ENCODE measurements at places on chromosomes 3 and 15.

GRCh38 chr3:43423142-43423541, 136.8 kb downstream of the SNRK start:
- no peak for DNase-seq

- DNase-seq = no peak
Measured at GRCh38 chr3:5675319-5675718, 487.8 kb downstream of the EDEM1 start.

GRCh38 chr3:109608574-109608973, 271.2 kb upstream of the DPPA4 start:
- DNase-seq = no peak

GRCh38 chr3:61415201-61415600, 146.2 kb upstream of the PTPRG start:
- DNase-seq = no peak

DNA sequence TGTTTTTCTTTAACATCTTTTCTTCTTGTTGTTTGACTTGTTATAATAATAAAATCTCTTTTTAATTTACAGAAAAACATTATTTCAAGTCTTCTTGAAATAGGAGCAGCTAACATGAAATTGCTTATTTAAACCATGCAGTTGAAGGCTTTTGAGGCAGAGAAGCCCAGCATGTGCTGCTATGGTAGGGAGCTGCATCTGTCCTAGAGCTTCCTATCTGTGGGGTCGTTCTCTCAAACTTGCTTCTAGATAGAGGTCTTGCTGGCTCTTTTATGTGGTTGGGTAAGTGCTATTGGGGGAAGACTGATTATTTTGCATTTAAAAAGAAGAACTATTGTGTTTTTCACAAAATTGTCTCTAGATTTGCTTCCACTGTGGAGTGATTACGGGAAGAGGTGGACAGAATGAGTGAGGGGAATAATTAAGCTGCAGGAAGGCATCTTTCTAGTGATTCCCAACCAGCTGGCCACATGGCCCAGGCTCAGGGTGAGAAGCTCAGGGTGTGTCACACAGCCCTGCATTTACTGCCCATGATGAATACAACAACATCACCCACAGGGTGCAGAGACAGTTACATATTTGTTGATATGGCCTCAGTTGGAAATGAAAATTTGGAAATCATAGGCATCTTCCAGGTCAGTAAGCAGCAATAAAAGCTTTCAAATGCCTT, 98.7 kb downstream of the CHST2 start:
- DNase-seq = no peak

DNA sequence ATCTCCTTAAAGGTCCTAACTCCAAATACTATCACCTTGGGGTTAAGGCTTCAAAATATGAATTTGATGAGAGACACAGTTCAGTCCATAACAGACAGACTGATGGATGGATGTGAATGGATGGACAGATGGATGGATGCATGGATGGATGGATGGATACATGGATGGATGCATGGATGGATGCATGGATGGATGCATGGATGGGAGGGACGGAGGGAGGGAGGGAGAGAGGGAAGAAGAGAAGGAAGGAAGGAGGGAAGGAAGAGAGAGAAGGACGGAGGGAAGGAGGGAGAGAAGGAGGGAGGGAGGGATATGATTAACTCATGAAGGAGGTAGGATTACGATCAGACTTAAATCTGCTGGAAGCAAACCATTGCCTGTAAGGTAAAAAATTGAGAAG, 192.4 kb downstream of the LRRN1 start:
- no peak for DNase-seq

GRCh38 chr3:28252001-28252431, 10.6 kb downstream of the CMC1 start:
- no peak for DNase-seq

GRCh38 chr3:159168788-159169187, 366.9 kb downstream of the MFSD1 start:
- DNase-seq = no peak

DNA sequence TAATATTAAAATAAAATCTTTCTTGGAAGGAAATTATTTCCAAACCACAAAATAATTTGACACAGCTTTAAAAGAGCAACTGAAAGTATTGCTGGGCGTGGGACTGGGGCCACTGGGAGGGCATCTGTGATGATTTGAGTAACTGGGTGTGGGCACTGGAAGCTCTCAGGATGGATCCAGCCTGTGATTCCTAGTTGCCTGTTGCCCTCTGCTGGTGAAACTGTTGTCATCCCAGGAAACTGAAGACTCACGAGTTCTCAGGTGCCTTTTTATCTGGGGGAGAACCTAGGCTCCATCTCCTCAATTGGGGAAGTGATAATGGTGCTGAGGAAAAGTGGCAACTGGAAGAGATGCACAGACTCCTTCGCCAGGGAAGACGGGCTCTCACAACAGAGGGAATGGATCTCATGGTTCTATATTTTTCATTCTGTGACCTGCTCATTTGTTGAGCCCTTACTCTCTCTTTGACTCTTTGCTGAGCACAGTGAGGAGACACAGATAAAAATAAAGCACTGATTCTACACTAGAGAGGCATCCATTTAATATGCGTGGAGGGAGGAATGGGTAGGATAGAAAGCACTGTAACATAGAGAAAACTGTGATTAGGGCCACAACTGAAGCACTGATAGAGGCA, 61.6 kb downstream of the TPRG1 start:
- peak; percentile 13 for DNase-seq

GRCh38 chr15:97890307-97890706, 70.2 kb upstream of the ARRDC4 start:
- DNase-seq = no peak

DNA sequence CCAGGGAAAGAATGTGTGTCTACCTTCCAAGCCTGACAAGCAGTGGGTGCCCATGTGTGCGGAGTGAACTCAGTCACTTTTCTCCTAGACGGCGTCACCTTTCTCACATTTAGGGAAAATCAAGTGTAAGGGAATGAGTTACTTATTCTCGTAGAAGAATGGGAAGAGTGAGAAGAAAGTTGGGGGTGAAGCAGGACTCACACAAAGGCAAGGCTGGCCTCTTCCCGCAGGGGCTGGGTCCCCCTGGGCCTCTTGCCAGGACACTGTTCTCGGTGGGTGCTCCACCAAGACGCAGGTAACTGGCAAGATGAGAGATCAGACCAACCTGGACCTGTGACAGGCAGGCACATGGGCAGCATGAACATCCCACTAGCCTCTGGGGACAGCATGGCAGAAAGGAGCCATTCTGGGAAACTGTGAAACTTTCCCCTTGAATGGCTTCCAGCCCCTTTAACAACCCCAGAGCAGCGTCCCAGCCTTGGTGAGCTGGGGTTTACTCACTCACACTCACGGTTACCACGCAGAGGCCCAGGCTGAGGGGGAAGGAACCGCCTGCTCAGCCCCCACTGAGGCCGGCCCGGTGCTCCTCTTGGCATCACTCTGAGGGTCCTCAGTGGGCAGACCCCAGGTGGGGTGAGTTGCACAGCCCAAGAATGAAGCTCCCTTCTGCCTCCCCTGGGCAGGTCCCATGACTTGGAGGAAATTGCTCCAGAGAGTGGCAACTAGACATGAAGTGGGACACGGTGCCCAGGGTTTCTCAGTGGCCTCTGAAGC, 15.0 kb upstream of the SRP14 start:
- DNase-seq = no peak

DNA sequence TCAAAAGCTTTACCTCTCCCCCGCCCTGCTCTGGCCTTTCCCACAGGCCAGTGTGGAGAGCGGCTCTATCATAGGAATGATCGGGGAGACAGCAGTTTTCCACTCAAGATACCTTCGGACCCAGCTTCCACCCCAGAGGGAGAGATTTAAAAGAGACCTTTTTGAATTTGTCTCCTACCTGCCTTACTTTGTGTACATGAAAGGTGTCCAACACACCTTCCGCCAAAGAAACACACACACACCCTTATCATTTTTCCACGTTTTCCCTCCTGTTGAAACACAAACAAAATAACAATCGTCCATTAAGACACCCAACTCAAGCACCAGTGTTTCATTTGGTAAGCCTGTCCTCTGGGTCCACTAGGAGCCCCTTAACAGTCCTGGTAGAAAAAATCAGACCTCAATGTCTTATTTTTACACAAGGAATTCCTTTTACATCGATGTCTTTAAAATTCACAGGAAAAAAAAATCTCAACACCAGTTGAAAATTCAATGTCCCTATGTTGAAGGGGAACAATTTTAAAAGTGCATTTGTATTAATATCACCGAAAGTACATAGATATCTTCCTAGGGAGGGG, 4.0 kb downstream of the HES1 start:
- no peak for DNase-seq

DNA sequence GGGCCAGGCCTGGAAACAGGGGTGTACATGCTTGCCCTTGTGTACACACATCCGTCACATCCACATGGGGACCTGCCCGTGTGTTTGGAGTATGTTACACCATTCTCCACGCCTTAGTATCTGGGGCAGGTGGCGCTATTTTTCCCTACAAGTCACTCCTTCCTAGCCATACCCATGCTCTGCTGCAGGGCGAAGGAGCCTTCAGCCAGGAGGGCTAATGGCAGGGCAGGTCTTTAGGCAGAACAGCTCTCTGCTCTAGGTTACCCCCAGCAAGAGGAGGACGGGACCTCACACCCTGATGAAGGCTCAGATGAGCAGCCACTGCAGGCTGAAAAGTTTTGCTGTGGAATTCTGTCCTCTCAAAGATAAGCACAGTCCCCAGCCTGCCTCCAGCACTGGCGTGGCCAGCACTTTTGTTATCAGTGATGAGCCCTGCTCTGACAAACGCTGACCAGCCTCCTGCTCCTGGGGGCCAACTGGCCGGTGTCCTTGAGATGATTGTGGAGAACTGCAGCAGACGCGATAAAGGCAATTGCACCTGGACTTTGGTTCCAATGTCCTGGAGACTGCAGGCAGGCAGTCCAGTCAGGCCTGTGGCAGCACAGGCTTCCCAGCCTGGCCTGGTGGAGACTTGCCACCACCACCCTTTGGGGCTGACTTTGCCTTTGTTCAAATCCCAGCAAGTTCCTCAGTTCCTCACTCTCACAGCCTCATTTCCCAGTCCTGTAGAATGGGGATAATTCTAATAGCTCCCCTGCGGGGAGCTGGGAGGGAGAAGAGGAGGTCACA, 19.8 kb upstream of the PIGZ start:
- DNase-seq = no peak

- DNase-seq = no peak
Measured at GRCh38 chr15:68576235-68576892, 2.4 kb upstream of the CORO2B start.

- DNase-seq = no peak
Measured at GRCh38 chr3:29627136-29628117, 346.6 kb downstream of the RBMS3 start.

DNA sequence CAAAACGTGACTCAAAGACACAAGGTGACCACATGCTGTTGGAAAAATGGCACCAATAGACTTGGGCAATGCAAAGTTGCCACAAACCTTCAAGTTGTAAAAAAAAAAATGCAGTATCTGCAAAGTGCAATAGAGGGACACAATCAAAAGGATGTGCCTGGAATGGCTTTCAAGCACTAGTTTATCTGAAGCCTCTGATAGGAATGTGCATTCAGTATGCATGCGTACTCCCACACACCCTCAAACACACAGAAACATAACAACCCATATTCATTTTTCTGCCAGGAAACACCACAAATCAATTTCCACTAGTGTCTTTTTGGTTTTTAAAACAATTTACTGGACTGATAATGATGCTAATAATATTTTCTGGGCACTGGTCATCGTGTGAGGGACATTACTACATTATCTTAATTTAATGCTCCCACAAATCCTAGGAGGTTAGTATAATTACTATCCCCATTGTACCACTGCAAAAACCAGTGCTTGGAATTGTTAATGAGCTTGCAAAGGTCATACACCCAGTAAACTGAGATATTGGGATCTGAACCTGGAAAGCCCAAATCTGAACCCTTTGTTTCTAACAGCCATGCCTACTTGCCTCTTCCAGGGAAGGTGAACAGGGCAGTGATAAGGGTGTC, 298.7 kb downstream of the MAGI1 start:
- no peak for DNase-seq

DNA sequence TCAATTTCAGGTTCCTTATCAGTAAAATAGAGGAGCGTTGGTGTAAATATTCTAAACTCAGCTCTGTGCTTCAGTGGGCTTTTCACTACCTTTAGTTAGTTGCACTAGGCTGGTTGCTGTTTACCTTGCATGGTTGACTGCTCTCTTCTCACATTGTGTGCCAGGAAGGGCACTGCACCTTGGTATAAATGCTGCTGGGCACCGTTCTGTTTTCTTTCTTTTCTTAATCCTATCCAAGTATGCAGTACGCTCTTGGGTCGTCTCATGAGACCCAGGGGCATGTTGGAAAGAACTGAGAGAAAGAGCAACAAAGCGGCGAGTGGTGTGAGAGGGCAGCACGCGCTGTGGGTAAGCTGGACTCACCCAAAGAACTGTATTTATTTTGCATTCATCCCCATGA, 22.4 kb downstream of the KCNMB2 start:
- DNase-seq = no peak

- DNase-seq = no peak
Measured at GRCh38 chr3:11560746-11561145, 83.0 kb downstream of the VGLL4 start.

- DNase-seq = no peak
Measured at GRCh38 chr3:187946163-187946691, 201.0 kb upstream of the BCL6 start.

GRCh38 chr3:56799251-56799882, 2.4 kb downstream of the ARHGEF3 start:
- no peak for DNase-seq

DNA sequence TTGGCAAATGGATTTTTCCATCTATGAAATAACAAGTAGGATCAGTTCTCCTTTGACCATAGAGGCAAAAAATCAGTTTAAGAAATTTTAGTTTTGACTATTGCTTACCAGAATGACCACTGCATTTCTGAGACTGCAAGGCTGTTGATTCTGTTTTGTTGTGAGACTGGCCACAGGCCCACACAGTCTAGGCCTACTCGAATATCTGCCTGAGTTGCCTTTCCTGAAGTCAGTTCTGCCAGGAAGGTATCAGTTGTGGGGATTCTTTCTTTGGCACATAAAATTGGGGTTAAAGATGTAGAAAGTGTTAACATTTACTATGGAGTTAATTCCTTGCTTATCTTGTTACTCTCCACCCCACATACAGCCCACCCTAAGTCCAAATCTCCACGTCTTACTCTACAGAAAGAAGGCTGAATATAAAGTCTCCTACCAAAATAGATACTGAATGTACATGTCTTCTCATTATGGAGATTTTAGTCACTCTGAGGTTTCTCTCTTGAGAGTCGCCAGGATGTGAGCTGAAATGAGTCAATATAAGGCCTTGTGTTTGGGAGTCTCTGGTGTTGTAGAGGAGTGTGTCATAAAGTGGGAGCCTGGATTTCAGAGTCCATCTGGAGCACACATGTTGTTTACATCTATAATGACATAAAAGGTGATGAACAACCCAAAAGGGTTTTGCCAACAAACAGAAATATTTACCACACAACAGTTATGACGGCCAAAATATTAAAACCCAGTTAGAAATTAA, 45.0 kb upstream of the WWTR1 start:
- peak; percentile 21 for DNase-seq

DNA sequence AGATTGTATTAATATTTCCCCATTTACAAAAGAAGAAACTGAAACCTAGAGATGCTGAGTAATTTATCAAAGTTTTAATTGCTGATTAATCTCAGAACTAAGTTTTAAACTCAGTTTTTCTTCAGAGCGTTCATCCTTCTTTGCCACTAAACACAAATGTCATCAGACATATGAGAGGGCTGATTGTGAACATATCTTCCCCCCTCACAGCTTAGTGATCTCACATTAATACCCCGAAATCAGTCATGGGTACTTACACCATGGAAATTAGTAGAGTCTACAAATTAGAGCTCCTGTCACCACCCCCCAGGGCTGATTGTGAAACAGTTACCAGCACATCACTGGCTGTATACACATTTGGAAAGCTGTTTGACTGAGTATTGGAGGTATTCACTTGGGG, 189.3 kb upstream of the SGO1 start:
- no peak for DNase-seq
